CD4-positive, alpha-beta T cell treated with Interleukin-17A for 1 hour (primary cell): ENCODE measurements at places on chromosomes 2 and 18.

DNA sequence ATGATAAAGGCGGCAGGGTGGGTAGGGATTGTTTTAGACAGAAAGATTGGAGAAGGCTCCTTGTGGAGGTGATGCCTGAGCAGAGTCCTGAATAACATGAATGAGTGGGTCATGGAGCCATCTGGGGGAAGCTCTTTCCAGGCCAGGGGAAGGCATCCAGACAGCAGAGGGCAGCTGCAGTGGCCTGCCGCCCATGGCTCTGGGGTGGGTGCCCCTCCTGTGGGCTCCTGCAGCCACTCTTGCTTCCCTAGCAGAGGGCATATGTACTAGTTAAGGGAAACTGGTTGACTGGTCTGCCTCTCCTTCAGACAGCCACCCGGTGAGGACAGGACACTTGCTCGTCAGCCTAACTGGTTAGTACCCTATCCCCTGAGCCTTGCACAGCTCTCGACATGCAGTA lies 46.5 kb upstream of the SLC1A4 start:
- DNase-seq, result no peak

- DNase-seq, result no peak
These were observed 242.6 kb upstream of the TCF4 start for GRCh38 chr18:55830544-55830943.

- DNase-seq, result no peak
These were observed 185.7 kb upstream of the ZEB2 start for GRCh38 chr2:144705328-144706245.

DNA sequence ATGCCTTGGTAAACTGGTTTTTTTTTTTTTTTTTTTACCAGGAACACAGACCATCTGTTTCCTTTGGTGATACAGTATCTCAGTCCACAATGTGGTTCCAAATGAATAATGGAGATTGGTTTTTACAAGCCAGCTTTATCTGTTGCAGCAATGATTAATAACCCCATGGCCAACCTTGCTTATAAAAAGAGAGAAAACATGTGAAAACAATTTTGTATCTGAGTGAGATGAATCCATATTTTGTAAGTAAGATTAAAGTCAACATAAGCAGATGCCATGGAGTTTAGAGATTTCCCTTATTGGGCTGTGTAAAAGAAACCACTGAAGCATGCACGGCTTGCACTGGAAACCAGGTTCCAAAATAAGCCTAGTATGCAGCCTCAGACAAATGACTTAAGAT lies 108.6 kb upstream of the CNTNAP5 start:
- DNase-seq, result no peak

GRCh38 chr2:148978706-148979105 lies 59.8 kb upstream of the LYPD6B start:
- DNase-seq, result no peak

GRCh38 chr18:53754154-53754553 lies 470.3 kb downstream of the MBD2 start:
- no peak for DNase-seq

GRCh38 chr2:234630801-234631261 lies 133.9 kb upstream of the ARL4C start:
- DNase-seq, result no peak

DNA sequence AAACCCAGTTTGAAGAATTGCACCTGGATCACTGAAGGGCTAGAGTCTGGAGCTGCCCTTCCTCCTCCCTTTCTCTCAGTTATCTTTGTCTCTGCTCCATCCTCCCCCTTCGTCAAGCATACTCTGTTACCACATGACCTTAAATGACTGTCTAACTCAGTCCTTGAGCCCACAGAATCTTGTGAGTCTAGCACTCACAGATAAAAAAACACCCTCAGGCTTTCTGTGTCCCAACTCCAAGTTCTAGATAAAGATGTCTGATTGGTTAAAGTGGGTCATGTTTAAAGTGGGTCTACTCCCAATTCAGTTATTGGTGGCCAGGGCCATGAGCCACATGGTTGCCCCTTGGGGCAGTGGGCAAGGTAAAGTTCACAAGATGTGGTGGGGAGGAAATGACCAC lies 53.5 kb upstream of the CYP1B1 start:
- no peak for DNase-seq

GRCh38 chr2:65351948-65352595 lies 80.3 kb downstream of the SPRED2 start:
- no peak for DNase-seq

DNA sequence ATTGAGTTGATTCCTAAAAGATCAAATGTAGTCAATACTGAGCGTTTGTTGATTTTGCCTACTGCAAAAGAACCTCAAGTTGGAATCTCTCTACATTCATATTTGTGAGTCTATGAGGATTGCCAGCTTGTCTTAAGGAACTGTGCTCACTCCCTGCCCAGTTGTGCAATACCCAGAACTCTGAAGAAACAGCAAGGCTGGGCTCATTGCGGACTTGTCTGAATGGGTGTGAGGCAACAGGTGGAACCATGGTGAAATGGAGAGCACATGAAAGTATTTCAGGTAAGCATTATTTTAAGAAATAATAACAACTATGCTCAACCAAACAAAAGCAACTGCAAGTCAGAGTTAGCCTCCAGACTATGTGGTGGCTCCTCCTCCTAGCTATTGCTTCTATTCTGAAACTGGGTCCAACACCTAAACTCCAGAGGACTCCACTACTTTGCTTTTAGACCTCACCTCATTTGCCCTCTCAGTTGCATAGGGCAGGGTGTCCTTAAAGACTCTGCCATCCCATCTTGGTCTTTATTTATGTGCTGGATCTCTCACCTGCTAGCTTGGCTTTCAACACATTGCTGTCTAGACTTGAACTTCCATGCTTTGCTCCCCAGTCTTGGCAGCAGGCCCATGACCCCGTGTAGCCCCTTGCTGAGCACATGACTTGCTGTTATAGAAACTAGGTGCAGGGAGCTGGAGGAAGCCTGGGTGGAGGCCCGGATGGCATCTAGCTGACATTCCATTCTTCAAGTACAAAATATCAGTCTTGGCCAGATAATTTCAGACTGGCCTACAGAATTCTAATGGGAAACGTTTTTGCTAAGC lies 94.8 kb upstream of the ARL5A start:
- no peak for DNase-seq

DNA sequence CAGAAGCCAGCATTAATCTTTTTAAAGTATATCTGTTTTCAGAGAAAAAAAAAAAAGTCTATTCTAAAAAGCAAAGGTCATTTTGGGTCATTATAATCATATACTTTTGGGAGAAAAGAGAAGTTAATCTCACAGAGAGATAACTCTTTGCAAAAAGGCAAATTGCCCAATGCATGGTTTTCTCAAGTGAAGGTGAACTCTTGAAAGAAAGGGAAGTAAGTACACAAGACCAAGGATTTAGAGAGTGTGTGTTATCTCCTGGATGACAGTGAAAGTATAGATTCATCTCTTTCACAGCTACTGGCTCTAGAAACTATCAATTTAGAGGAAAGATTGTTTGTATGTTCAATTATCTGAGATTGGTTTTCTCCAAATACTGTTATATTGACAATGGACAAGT lies 151.4 kb downstream of the CD8B2 start:
- no peak for DNase-seq

GRCh38 chr18:43534511-43534910 lies 257.2 kb upstream of the SYT4 start:
- no peak for DNase-seq

DNA sequence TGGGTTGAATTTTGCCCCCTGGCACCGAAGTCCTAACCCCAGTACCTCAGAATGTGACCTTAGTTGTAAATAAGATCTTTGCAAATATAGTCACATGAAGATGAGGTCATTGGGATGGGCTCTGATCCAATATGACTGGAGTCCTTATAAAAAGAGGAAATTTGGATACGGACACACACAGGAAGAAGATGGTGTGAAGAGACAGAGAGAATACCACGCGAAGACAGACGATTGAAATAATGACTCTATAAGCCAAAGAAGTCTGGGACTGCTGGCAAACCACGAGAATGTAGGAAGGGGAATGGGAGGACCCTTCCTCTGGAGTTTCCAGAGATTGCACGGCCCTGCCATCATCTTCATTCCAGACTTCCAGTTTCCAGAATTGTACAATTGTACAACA lies 98.6 kb downstream of the CPO start:
- DNase-seq, result no peak

DNA sequence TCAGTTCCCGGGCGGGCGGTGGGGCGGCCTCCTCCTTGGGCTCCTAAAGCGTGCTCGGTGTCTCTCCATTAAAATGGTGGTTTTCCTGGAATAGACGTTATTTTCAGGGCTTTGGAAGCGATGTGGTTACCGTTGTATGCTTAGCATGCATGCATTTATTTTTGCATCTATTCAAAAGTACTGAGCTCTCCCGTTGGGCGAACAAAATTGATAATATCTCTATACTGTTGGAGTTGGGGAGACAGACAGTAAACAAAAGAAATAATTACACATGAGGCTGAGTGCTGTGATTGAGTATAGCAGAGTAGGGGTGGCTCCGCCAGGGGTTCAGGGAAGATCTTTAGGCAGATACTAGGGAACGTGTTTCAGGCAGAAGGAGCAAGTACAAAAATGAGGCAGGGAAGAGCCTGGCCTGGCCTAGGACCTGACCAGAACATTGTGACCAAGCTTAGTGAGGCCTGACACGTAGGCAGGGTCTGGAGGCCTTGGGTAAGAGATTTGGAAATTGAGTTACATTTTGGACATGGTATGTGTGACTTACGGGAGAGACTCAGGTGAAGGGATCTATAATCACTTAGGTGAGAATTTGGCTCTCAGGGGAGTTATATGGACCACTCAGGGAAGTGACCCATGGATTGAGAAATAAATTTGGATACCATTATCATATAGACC lies 674 bp downstream of the NCAPH start:
- DNase-seq, result no peak

DNA sequence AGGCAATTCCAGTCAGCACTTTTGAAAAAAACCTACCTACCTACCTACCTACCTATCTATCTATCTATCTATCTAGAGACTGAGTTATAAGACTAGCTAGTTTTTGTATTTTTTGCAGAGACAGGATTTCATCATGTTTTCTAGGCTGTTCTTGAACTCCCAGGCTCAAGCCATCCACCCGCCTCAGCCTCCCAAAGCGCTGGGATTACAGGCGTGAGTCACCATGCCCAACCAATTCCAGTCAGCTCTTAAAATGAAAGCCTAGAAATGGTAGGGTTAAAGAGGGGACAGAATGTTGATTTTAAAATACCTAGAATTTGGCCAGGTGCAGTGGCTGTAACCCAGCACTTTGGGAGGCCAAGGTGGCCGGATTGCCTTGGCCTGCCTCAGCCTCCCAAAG lies 19.1 kb downstream of the MSH2 start:
- DNase-seq, result no peak

GRCh38 chr18:70337139-70337972 lies 48.5 kb downstream of the SOCS6 start:
- DNase-seq, result no peak

DNA sequence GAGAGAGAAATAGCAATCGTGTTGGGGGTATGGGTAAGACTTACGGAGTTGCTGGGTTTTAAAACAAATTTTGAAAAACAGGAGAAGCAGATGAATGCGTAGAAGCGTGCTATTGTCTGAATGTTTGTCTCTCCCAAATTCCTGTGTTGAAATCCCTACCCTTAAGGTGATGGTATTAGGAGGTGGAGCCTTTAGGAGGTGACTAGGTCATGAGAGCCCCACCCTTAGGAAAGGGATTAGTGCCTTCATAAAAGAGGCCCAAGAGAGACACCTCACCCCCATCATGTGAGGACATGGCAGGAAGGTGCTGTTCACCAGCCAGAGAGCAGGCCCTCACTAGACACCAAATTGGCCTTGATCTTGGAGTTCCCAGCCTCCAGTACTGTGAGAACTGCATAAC lies 40.7 kb upstream of the FZD7 start:
- no peak for DNase-seq

GRCh38 chr2:42775186-42775585 lies 11.3 kb upstream of the OXER1 start:
- no peak for DNase-seq

DNA sequence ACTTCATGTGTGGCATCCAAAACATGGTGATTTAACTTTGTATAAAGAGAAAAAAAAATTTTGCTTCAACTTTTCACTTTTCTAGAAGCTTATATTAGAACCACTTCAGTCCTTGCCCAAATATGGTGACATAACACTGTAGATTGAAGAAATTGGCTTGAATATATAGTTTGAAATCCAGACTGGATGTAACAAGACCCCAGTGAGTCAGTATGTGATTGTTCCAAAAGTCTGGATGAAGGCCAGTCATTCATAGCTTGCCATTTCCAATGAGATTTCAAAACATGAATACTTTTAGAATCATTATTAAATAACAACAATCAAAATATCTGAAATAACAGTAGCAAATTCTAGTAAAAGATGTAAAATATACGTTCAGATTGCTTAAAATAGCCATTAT lies 104.8 kb upstream of the FN1 start:
- DNase-seq, result no peak

DNA sequence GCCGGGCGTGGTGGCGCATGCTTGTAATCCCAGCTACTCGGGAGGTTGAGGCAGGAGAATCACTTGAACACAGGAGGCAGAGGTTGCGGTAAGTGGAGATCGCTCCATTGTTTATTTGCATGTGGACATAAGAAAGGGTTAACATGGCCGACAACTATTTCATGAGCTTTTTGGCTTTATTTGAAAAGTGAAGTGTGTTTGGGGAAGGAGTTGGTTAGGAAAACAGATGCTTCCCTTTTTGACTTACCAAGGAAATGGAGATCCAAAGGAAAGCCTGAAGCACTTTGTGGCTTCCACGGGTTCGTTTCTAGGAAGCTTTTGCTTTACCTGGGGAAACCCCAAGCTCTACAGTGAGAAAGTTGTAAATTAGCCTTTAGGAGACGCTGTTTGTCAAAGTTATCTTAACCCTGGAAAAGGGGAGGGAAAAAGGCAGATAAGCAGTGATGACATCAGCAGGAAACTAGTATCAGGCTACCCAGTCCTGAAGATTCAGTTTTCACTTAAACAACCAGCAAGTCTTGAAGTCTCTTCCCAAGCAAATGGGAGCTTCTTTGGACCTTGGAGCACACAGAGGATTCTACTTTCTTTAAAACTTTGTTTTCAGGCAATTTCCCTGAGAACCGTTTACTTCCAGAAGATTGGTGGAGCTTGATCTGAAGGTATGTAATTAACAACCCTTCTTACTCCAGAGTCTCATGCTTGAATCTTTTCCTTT lies at the start of gene CASP10:
CASP10 (plus strand) TSS at position 492 of the 715 bp plus-strand sequence. CDS start 2,637 bp downstream, outside the sequence.
- DNase-seq, result peak; percentile 85
